ENCODE measurements at places on chromosomes 16 and 17.

GRCh38 chr17:48985436-48986245 lies 11.5 kb upstream of the IGF2BP1 start:
- DNase-seq, result no peak

GRCh38 chr16:58337090-58337444 lies 42.2 kb upstream of the PRSS54 start:
- DNase-seq, result no peak

DNA sequence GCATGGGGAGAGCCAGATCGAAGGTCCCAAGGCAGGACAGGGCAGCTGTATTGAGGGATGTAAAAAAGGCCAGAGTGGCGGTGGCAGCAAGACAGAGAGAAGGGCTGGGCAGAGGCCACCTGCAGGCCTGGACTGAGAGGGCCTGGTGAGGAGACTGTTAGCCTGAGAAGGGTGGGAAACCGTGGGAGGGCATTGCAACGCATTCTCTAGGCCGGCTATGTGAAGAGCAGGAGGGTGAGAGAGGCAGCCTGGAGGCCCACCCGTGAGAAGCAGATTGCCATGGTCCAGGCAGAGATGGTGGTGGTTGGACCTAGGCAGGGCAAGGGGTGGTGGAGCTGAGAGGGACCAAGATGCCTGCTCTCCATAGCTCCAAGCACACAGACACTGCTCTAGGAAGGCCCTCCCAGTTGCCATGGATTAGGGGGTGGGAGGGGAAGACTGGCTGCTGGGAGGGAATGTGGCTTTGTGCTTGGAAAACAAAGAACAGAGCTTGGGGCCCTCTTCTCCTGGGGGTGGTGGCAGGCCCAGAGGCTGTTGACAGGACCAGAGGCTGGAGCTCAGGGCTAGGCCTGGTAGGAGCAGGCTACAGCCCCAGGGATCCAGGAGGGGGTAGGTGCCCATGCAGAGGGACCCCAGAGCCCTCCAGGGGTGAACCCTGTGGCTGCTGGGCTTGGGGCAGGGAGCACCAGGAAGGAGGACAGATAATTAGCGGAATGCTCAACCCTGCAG lies 12.4 kb upstream of the TCAP start:
- no peak for DNase-seq

DNA sequence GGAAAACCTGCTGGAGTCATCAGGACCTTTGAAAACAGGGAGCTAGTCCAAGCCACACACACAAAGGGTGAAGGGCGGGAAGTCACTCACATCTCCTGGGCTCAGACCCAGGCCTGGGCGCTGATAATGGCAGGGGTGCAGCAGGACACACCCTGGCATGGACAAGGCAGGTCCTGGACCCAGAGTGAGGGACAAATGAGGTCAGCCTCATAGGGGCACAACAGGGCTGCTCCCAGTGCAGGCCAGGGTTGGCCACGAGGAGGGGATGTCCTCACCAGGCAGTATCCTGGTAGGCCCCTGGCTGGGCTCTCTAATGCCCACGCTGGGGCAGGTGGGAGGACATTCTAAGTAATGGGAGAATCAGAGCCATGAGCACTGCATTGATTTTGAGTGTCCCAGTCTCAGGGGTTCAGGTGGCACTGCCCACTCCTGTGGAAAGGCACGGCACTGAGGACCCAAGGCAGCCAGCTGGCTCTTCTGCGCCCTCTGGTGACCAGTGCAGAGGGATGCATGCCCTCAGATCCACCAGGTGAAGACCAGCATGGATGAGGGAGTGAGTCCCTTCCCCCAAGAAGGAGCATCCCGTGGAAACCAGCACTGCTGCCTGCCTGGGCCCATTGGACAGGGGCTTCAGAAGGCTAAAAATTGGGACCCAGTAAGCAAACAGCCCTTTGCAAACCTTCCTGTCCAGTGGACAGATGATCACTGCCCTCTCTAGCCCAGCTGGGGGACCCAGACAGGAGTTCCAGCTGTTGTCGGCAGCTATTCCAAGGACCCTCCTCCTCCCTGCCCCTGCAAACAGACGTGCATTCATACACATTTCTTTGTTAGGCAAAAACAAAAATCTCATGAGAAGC lies 23.4 kb upstream of the SREBF1 start:
- no peak for DNase-seq

Data from amniotic stem cell (primary cell).